AG04449 (cell line): ENCODE measurements at places on chromosomes 7 and 10.

- no peak for DNase-seq
Observed at GRCh38 chr7:28065308-28065707, 115.3 kb downstream of the JAZF1 start.

GRCh38 chr10:76991621-76992020 is 646.0 kb downstream of the KCNMA1 start:
- no peak for DNase-seq

GRCh38 chr10:62996925-62997324 is 136.2 kb upstream of the NRBF2 start:
- no peak for DNase-seq

- no peak for DNase-seq
Observed at GRCh38 chr7:131517218-131517923, 39.1 kb downstream of the PODXL start.

DNA sequence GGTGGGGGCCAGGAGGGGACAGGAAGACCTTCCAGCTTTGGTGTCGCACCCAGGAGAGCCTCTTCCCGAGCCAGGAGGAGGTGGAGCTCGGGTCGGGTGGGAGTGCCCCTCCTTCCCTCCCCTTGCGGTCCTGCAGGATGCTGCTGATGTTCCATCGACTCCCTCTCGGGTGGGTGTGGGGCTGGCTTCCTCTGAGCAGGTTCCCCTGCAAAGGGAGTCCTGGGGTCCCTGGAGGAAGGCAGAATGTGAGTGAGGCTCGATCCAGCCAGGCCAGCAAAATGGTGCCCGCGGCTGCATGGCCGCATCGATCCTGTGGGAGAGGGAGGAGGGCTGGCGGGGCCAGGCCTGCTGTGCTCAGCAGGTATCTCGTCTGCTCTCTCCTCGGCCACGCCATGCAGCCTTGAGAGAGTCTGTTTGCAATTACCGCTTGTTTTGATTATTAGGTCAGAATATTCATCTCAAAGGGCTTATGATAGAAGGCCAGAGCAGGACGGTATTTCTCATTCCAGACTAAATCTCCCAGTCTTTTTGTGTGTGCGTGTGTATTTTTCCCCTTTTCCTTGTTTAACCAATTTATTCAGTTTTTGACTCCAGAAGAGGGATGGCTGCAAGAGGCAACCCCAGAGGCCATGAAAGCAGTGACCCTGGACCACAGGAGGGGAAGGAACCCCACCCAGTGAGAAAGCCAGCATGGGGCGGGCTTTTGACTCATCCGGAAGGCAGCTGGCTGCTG is 137.3 kb upstream of the ZMIZ1 start:
- peak; percentile 53 for DNase-seq

- DNase-seq, result no peak
Observed at GRCh38 chr10:91742229-91742628, 56.0 kb upstream of the TNKS2 start.

- no peak for DNase-seq
Observed at GRCh38 chr7:106514881-106515280, 146.1 kb downstream of the CCDC71L start.

DNA sequence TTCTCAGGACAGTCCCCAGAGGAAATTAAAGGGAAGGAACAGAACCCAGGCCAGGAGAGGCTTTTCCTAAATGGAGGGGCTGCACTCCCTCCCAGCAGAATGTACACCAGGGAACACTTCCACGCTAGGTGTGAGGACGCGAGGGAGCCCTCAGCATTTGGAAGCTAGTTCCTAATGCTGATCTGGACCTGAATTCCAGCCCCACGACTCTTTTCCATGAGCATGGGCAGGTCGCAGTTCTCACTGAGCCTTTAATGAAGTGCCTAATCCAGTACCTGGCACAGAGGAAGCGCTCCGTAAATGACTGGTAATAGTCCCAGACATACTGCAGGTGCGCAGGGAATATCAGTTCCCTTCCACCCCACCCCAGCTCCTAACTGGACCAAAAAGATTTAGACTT is 1.1 kb downstream of the ALOX5 start:
- DNase-seq, result no peak

GRCh38 chr7:33916357-33917081 is 11.2 kb downstream of the BMPER start:
- no peak for DNase-seq

- no peak for DNase-seq
Observed at GRCh38 chr7:157375410-157375809, 38.6 kb downstream of the DNAJB6 start.

GRCh38 chr7:87877366-87878040 is 1.2 kb downstream of the DBF4 start:
- no peak for DNase-seq

GRCh38 chr10:59332581-59332980 is 29.8 kb downstream of the FAM13C start:
- DNase-seq, result no peak

- DNase-seq, result no peak
Observed at GRCh38 chr10:11344550-11344949, 266.9 kb downstream of the USP6NL start.

DNA sequence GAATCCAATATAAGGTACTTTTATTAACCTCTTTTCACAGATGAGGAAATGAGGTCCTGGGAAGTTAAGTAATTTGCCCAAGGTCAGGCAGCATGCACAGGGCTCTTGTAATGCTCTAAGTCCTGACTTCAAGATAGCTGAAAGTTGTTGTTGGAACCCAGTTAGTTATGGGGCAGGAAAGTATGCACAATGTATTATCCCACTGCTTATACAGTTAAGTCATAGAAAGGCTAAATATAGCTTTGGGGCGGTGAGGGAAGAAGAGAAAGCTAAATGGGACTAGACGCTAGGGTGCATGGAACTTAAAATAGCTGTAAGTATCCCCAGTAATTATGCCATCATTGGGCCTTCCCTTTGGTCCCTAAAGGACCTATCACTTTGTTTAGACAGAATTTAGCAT is 9.2 kb downstream of the GLCCI1 start:
- peak; percentile 58 for DNase-seq

- no peak for DNase-seq
Observed at GRCh38 chr7:10798044-10798443, 175.6 kb upstream of the PHF14 start.

DNA sequence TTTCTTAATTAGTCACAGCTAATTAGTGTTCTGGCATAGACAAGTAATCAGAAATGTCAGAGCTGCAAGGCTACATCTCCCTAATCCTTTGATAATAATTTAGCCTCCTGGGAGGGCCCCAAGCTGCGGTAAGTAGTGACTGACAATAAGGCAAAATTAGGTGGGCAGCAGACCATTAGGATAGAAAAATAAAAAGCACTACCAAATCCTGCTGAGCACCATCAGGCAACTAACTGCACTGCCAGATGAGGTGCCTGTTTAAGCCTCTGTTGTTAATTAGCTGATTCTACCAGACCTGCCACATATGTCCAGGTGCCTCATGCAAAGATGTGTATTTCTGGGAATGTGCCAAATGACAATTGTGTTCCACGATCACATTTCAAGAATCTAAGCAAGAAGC is 32.5 kb upstream of the FEZF1 start:
- no peak for DNase-seq

DNA sequence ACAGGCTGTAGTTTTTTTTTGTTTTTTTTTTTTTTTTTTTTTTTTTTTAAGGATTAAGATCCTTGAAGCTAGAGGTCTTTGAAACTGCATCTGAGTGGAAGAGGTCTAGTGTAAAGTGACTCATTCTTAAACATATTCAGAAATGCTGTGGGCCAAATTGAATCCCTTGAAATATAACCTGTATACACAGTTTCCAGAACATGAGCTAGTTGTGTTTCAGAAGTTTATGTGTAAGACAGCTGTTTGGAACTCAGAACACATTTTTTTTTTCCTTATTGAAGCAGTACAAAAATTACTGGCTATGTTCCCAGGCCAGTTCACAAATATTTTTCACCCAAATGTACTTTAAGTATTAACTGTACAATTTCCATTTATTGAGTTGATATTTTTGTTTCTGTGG is 67.9 kb downstream of the PPP1R9A start:
- DNase-seq, result no peak

GRCh38 chr7:36855330-36855729 is 131.0 kb upstream of the AOAH start:
- no peak for DNase-seq

- no peak for DNase-seq
Observed at GRCh38 chr10:49312246-49312869, 13.4 kb downstream of the C10orf71 start.

- DNase-seq, result no peak
Observed at GRCh38 chr7:20348125-20348807, 17.6 kb downstream of the ITGB8 start.

DNA sequence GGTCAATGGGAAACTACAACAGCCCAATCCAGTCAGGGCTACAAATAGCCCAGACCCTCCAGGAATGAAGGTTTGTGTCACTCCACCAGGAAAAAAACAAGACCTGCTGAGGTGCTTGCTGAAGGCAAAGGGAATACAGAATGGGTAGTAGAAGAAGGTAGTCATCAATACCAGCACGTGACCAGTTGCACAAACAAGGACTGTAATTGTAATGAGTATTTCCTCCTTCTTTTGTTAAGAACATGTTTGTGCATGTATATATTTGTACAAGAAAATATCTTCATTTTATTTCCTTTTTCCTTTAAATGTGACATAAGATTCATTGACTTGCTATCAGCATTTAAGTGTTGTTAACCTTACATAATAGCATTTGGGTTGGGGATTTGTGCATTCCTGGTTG is 229.3 kb downstream of the IMMP2L start:
- DNase-seq, result no peak

- DNase-seq, result no peak
Observed at GRCh38 chr10:1745780-1746456, 8.6 kb upstream of the ADARB2 start.

- no peak for DNase-seq
Observed at GRCh38 chr10:27248215-27248614, 7.6 kb upstream of the ACBD5 start.

DNA sequence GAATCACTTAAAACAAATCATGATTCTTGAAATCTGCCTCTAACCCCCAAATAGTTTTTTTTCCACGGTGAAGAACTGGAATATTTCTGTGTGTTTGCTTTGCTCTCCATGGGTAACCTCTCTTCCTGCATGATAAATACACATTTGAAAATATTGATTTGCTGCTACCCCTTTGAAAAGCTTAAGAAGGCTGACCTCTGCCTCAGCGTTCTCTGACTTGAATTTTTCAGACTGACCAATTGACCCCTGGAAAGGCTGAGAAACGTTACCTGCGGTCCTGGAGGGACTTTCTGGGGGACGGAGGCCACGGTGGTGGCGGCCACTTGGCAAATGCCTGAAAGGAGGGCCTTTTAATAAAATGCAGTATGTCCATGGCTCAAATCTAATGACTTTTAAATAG is 520.2 kb downstream of the LRMDA start:
- DNase-seq, result no peak

DNA sequence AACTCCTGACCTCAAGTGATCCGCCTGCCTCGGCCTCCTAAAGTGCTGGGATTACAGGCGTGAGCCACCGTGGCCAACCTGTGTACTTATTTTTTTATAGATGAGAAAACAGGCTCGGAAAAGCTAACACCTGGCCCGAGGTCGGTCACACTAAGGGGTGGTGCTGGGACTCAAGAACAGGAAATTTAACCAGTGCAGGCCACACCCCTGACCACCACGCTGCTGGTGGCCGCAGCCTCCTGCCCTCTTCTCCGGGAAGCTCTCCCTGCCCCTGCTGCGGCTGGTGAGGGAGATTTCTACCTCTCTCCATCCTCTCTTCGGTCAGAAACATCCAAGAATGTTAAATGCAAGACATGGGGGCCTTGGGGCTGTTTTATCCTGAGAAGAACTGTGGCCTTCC is 63.2 kb downstream of the TNRC18 start:
- no peak for DNase-seq

DNA sequence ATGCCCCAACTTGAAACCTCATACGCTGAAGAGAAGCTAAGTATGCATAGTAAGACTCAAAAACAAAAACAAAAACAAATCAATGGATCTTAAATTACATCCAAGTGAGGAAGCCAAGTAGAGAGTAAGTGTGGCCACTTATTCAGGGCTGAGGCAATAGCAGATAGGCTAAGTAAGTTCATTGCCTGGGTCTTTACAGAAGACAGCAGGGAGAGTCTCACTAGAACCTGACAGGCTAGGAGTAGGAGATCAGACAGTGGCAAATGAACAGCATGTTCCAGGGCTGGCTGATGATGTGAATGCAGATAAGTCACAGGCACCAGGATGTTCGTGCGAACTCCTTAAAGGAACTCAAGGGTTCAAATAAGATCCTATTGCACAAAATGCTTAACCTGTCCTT is 568.6 kb downstream of the KCNMA1 start:
- no peak for DNase-seq

DNA sequence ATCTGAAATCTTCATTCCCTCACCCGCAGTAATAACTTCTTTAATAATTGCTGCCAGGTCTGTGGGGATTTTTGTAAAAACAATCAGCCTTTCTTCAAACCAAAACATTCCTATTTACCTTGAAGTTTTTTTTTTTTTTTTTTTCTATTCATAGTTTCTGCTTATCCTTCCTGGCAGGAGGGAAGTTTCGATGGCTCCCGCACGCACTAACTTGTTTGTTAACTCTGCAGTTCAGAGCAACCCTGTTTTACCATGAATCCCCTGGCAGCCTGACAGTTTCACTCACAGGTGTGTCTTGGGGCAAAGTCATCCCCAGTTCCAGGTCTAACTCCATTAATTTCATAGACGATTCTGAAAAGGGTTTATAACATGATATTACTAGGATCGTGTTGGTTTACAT is 149.3 kb downstream of the KLF6 start:
- no peak for DNase-seq

DNA sequence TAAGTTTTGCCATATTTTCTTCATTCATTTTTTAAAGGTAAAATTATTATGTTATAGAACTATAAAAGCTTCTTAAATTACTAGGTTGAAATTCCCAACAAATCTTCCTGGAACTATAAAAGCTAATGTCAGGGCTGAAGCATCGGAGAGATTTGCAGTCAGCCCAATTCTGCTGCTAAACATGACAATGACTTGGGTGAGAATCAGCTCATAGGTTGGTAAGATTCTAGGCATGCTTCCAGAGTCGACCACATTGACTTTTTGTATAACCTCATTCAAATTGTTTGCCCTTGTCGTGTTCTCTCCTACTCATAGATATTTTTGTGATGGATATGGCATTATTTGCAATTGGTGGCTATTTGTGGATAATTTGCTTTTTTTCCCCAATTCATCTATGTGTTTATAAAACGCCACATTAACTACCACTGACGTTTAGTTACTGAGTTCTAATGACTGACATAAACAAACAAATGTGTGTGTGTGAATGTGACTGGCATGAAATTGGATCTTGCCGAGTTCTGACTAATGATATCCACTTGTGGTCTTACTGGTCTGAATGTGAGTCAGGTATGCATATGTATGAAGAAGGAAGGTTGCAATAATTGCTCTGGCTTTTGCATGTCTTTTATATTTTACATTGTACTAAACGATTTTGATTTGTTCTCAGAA is 579.8 kb downstream of the PARD3 start:
- no peak for DNase-seq

GRCh38 chr10:72689660-72690059 is 2.3 kb upstream of the MCU start:
- DNase-seq, result no peak
